ENCODE measurements at places on chromosomes 1 and 21. TPM values are rescaled to one million over a fixed set of nuclear protein-coding genes. Genes with fewer than 3 reads are reported as not detected.

GRCh38 chr1:78884685-78885452, 121.7 kb downstream of the ADGRL4 start:
- no peak for DNase-seq

DNA sequence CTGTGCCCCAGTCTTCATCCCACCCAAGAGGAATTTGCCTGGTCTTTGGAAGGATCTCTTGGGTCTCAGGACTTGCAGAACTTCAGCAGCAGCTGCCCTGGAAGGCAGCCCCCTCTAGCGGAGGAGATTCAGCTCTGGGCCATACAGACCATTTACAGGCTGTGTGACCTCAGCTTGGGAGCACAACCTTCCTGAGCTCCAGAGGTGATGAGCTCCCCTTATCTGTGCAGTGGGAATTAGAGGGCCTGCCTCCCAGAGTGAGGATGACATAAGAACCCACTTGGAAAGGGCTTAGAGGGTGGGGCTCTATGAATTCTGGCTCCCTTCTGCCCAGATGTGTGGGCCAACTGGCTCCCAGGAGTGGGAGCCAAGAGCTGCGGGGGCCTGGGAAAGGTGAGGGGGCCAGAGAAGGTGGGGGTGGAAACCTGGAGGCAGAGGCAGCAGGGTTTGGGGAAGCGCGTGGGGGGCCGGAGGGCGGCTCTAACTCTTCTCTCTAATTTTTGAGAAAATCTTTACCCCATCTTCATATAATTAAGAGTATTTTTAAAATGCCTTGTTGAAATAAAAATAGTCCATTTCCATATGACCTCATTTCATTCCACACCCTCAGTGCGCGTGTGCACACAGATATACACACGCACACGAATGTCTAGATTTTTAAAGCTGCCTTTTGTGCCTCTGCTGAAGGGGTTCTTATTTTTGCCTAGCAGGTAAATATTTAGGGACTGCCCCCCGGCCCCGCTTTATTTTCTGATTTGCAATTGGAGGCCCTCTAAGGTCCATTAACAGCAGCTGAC, 21.5 kb downstream of the EPHB2 start:
- DNase-seq = no peak

DNA sequence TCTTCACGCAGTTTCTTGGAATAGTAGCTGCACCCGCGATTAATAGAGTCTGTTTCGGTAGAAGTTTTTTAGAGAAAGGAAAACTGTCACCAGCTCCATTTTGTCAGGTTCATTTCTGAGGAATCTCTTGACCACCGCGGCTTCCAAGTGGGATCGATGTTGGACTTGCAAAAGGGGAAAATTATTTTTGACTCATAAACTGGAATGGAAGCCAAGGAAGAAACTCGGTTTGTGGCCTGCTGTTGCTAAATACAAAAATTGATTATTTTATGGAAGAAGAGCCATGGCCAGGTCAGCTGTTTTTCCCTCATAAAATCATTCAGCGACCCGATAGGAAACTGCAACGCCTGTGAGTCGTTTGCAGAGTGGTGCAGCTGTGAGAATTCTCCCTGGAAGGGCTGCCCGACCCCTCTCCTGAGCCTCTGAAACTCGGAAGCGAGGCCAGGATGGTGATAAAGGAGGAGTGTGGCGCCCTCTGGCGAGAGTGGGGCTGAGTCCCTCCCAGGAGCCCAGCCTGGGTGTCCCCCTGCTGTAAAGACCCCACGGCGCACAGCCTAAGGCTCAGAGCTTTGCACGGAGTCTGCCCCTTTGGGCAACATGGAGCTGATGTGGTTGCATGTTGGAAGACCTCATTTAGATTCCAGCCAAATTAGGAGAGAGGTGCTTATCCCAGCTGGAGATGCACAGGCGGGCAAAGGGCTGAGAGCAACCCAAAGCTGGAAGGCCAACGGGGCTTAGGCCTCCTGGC, 83.6 kb upstream of the SLC25A33 start:
- peak; percentile 79 for DNase-seq

DNA sequence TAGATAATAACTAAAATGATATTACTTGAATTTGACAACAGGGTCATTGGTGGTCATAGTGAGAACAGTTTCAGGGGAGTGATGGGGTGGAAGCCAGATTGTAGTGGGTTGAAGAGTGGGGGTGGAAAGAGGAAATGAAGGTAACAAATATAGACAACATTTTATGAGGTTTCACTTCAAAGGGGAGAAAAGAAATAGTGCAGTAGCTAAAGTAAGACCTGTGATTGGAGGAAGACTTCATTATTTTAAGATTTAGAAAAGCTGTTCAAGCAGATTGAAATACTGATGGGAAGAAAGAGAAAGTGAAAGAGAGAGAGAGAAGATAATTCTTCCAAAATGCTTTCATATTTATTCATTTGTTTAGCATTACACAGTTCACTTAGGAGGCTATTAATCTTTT, 52.0 kb upstream of the KCNA3 start:
- DNase-seq = no peak

The FCRLA gene
- not detected for total RNA-seq

The LCE3D gene
- not detected for total RNA-seq

The VAV3 gene
- 4.1 TPM for total RNA-seq

The SYTL1 gene
- total RNA-seq = 4.8 TPM

The PLEKHO1 gene
- 32.4 TPM for total RNA-seq

The KCNC4 gene
- 29.4 TPM for total RNA-seq

The ADORA3 gene
- total RNA-seq = 0.59 TPM

All from uterus (tissue), 4 donors.